ENCODE measurements at places on chromosomes 2 and 18. TPM values are rescaled to one million over a fixed set of nuclear protein-coding genes. Genes with fewer than 3 reads are reported as not detected.

CCDC102B gene
- total RNA-seq: 4.9 TPM

VPS4B gene
- total RNA-seq: 20.2 TPM

SERPINB10 gene
- not detected for total RNA-seq

ANKRD30BL gene
- total RNA-seq: not detected

GRCh38 chr2:144382849-144383248 lies 137.1 kb downstream of the ZEB2 start:
- no peaks in the 10 kb centered on the region for H3K36me3 ChIP-seq
- H3K4me3 ChIP-seq: no peak overlapping the region
- H3K27me3 ChIP-seq: no peaks in the 10 kb centered on the region
- no peak overlapping the region for H3K27ac ChIP-seq
- H3K4me1 ChIP-seq: no peaks in the 10 kb centered on the region
- no peak for DNase-seq

DNA sequence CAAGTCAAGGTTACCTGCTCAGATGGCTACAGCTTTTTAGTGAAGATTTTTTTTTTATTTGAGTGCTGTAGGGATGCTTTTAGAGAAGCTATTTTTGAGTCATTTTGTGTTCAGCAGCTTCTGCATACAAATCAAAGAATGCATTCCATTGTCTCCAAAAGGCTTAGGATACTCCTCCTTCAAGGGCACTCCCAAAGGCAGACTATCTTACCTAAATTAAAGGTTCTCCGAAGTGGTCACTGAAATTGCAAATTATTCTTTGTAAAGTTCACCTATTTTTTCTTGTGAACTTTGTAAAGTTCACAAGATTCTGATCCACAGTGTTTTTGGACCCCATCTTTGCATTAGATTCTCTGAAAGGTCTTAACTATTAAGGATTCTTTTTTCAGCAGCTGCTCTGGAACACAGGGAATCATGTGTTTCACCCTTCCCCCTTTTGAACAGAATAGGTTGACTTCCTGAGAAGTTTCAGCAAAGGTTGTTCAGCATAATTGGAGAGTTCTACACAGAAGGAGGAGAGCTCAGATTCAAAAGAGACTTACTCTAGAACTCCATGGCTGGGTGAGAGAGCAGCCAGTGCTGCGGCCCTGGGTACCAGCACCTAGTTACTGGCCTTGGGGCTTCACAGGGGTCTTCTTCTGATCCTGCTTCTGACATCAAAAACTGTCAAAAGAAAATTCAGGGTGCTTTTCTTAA lies 14.5 kb downstream of the CLIP4 start:
- H3K36me3 ChIP-seq: peaks cover 8% of the 10 kb centered on the region
- no peak for DNase-seq
- no peak overlapping the region for H3K27ac ChIP-seq
- no peaks in the 10 kb centered on the region for H3K27me3 ChIP-seq

- H3K36me3 ChIP-seq: no peaks in the 10 kb centered on the region
- H3K27me3 ChIP-seq: no peaks in the 10 kb centered on the region
- no peak overlapping the region for H3K27ac ChIP-seq
- no peak overlapping the region for H3K4me3 ChIP-seq
- H3K4me1 ChIP-seq: no peaks in the 10 kb centered on the region
- DNase-seq: no peak
Observed at GRCh38 chr2:12948961-12949353, 232.2 kb downstream of the TRIB2 start.

- H3K4me3 ChIP-seq: no peak overlapping the region
- H3K27me3 ChIP-seq: no peaks in the 10 kb centered on the region
- DNase-seq: no peak
Observed at GRCh38 chr2:144020047-144020446, 499.9 kb downstream of the ZEB2 start.

DNA sequence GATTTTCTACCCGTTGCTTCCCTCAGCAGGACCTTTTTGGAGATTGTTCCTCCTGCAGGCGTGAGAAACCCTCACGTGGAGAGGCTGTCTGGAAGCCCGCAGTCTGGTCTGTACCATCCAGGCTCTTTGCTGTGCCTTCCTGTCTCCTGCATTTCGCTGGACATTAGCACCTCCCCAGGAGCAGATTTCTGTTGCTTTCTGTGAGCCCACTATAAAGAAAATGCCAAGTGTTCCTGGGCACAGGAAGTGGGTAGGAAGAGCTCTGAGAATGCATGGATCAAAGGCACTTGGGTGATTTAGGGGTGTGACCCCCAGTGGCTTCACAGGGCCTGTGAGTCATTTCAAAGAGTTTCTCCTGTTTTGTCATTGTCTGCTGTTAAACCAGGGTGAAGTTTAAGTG lies 27.3 kb downstream of the SPTBN1 start:
- peaks cover 27% of the 10 kb centered on the region for H3K4me1 ChIP-seq
- no peaks in the 10 kb centered on the region for H3K36me3 ChIP-seq
- H3K27me3 ChIP-seq: no peaks in the 10 kb centered on the region
- DNase-seq: no peak

DNA sequence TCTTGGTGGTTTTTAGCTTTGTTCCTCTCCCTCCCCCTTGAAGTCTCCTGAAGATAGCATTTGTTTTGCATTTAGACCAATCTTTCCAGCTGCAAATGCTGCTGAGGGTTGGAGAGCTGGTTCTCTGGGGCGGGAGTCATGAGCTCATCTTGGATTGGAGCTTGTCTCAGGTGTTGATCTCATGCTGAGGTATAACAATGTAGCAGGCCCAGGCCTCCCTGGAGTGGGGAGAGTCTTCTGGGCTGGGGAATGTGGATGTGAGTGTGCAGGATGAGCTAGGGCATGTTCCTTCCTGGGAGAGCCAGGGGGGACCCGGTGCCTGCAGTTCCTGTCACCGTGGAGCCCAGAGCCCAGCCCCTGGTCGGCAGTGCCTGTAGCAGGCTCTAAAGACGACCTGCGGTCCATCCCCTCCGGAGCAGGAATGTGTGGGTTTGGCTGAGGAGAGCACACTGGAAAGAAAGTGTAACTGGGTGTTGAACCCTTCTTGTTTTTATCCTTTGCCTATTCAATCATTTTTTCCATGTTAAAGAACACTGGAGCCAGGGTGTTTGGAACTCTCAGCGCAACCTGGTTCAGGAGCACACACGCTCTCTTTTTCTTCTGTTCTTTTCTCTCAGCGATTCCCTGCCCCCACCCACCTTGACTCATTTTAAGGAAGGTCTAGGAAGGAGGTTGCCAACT lies 2.7 kb downstream of the ZNF532 start:
- no peak overlapping the region for H3K27ac ChIP-seq
- peaks cover 12% of the 10 kb centered on the region for H3K4me1 ChIP-seq
- H3K27me3 ChIP-seq: no peaks in the 10 kb centered on the region
- H3K4me3 ChIP-seq: no peak overlapping the region
- DNase-seq: no peak

GRCh38 chr2:174717916-174718315 lies 46.4 kb downstream of the CHRNA1 start:
- no peaks in the 10 kb centered on the region for H3K36me3 ChIP-seq
- H3K4me1 ChIP-seq: no peaks in the 10 kb centered on the region
- H3K27ac ChIP-seq: no peak overlapping the region
- no peaks in the 10 kb centered on the region for H3K27me3 ChIP-seq
- no peak for DNase-seq
